Stimulated activated CD8-positive, alpha-beta memory T cell treated with anti-CD3 and anti-CD28 coated beads, Interleukin-7, amount 100 ng/mL, for 24 hours (primary cell): ENCODE measurements at places on chromosomes 6 and 20.

DNA sequence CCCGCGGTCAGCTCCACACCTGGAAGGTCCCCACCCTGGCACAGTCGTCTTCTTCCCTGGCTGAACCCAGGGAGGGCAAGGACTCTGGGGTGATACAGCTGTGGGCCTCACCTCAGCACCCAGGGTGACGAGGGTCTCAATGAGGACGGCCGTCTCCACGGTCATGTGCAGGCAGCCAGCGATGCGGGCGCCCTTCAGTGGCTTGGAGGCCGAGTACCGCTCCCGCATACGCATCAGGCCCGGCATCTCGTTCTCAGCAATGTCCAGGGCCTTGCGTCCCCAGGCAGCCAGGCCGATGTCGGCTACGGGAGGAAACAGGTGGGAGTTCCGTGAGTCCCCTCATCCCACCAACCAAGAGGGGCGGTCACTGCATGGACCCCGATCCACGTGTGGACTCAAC lies 7.9 kb downstream of the AHCY start:
- no peak for DNase-seq

DNA sequence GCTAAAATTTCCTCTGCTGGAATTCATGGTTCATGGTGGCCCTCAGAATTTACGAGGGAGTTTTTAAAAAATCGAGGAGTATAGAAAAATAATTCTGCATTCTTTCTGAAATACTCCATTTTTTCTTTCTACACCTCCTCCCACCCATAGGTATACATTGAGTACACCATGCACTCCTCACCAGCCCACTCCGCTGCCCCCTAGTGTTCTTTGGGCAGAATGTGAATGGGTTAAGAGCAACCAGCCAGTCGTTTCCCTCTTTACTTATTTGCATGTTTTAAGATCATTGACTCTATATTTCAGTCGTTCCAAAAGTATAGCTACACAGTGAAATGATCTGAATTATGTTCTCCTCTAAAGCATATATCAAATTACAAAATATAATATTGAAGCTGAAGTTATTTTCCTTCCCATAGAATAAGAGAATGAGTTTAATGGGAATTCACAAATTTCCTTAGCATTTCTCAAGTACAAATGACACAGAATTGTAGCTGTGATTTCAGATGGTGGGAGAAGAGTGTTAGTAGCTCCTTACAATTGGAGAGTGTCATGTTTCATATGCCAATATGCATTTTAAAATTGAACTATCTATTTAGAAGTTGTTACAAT lies 977.7 kb upstream of the SLC35B3 start:
- DNase-seq, result no peak

GRCh38 chr6:31834367-31835250 lies 7.1 kb downstream of the HSPA1B start:
- peak; percentile 58 for DNase-seq

- no peak for DNase-seq
Observed at GRCh38 chr6:31877651-31878161, 1.1 kb downstream of the SLC44A4 start.

- DNase-seq, result no peak
Observed at GRCh38 chr6:9830808-9831207, 584.1 kb downstream of the TFAP2A start.

- DNase-seq, result no peak
Observed at GRCh38 chr6:137892271-137892708, 25.2 kb downstream of the TNFAIP3 start.

DNA sequence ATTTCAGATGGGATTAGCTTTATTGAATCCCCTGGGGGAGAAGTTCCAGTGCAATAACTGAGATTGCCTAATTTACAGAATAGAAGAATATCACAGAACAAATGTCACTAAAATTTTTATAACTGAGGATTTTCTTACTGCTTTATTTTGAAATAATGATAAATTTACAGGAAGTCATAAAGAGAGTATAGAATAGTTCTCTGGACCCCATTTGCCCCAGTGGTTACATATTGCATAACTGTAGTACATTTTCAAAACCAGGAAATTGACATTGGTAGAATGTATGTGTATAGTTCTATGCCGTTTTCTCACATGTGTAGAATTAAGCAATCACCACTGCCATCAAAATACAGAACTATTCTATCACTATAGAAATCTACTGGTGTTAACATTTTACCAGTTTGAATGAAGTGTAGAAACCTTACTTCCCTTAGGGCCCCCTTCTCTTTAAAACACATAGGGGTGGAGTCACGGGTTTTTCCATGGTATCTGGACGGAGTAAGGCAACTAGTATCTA lies 18.3 kb downstream of the KIF6 start:
- no peak for DNase-seq

DNA sequence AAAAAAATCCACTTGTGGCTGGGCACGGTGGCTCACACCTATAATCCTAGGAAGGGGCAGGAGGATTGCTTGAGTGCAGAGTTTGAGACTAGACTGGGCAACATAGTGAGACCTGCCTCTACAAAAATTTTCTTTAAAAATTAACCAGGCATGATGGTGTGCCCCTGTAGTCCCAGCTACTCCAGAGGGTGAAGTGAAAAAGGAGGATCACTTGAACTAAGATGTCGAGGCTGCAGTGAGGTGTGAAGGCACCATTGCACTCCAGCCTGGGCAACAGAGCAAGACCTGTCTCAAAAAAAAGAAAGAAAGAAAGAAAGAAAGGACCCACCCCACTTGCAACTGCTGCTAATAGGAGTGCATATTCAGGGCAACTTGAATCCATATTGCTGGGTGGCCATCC lies 13.7 kb upstream of the SNX3 start:
- DNase-seq, result no peak

DNA sequence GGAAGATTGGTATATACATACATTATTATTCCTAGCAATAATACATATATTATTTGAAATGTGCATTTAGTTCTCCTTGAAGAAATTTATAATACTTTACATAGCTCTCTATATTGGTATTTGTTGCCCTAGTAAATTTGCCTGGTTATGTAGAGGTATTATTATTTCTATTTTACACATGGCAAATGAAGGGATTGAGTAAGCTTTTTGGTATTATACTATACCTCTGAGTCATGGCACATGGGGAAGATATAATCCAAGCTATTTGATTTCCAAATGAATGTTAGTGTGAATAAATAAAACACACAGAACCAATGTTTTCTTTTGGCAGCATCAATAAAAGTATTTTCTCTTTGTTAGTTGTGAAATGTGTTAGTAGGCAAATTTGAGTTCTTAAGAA lies 409.6 kb upstream of the SLC35B3 start:
- no peak for DNase-seq

- DNase-seq, result no peak
Observed at GRCh38 chr6:113402544-113402943, 454.6 kb upstream of the MARCKS start.

GRCh38 chr20:44790638-44791393 lies 19.5 kb downstream of the RIMS4 start:
- DNase-seq, result no peak

GRCh38 chr6:150759483-150759882 lies 106.0 kb upstream of the MTHFD1L start:
- DNase-seq, result no peak

DNA sequence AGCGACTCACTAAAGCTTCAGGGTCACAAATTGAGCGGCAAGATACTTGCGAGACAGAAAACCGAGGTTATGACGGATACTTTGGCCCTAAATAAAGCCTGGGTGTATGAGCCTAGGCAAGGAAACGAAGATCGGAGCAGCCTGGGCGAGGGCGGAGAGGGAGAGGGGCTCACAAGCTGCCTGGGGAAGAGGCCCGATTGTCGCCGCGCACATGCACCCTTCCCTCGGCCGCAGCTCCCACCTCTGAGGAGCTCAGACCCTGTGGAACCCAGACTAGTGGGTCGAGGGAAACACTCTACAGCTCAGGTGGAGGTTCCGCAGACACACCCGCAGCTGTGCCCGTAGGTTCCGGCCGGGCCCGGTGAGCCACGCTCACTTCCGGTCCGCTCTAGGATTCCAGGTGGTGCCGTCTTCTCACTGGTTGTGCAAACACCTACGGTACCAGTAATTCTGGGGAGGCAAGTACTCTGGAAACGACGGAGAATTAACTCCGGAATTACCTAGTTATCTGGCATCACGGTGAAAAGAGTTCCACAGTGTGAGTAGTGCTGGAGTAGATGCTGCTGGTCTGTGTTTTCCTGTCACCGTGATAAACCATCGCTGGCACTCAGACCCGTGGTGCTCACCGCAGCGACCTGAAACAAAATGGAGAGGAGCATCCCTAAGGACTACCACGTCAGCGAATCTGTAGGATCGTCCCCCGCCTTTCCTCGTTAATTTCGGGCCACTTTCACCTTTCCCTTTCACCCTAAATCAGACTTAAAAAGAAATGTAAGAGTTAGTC lies 61.5 kb downstream of the GPX5 start:
- DNase-seq, result peak; percentile 33

DNA sequence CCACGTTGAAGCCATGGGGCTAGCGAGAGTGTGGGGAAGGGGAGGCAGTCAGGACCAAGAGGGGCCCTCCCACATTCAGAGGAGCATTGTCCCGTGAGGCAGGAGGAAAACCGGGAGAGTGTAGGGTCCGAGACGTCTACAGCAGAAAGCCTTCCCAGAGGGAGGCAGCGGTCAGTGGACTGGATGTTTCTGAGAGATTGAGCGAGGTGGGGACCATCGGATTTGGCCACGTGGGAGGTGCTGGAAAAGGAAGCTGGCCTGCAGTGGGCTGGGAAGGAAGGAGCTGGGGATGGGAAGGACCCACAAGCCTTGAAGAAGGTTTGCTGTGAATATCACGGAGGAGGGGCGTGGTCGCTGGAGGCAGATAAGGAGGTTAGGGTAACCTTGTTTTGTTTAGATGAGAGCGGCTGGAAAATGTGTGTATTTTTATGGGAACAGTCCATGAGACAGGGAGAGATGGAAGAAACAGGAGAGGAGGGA lies 119.0 kb upstream of the RNF24 start:
- no peak for DNase-seq

- DNase-seq, result no peak
Observed at GRCh38 chr6:167648501-167649278, 178.0 kb upstream of the AFDN start.

- peak; percentile 65 for DNase-seq
Observed at GRCh38 chr6:26553635-26554446, 15.7 kb downstream of the HMGN4 start.

DNA sequence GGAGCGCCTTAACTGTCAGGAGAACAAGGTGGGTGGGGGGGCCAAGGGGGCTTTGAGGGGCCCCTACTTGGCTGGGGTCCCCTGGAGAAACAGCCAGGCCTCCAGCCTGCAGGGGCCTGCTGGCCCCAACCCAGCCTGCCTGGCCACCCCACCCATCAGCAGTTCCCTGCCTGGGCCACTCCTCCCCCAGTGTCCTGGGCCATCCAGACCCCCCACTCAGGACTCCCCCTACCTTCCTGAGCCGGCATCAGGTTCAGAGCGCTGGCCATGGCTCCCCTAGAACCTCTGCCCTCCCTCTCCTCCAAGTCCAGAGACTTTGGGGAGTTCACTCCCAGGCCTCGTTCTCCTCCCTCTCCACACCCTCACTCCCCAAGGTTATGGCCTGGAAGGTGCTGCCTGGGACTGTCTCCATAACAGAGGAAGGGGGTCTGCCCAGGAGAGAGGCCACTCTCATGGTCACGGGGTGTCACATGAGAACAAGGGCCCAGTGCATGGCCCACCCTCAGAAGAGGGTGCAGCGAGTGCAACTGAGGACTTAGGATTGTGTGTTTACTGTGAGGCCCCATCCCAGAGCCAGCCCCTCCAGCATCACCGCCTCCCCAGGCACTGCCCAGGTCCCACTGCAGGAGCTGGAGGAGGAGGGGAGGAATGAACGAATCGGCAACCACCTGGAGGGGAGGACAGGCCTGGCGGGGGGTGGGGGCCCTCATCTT lies 6.0 kb downstream of the SLC17A9 start:
- no peak for DNase-seq

DNA sequence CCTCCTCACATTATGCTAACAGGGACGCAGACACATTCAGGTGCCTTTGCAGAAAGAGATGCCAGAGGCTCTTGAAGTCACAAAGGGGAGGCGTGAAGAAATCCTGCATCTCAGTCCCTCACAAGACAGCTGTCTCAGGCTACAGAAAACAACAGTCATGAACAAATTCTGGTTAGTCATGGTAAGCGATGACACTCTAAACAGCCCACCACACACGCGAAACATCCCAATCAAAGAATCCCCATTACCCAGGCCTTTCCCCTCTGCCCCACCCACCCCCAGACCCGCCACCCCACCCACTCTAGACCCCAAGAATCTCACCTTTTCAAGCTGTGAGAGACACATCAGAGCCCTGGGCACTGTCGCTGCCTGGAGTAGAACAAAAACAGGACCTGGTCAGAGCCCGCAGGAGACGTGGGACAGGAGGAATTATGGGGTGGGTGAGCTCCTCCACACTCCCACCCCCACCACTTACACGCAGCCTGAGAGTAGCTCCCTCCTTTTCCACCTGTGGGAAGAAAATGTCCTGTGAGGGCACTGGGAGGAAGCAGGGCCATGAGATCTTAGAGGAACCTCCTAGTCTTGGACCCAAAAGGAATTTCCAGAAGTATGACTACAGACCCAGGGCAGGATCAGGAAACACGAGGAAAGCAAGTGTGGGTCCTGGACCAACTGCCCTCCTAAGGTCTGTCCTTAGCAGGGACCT lies 2.7 kb downstream of the HLA-B start:
- no peak for DNase-seq

- no peak for DNase-seq
Observed at GRCh38 chr6:93663111-93663510, 243.8 kb upstream of the EPHA7 start.

- no peak for DNase-seq
Observed at GRCh38 chr20:8152183-8152582, 20.1 kb downstream of the PLCB1 start.
